ENCODE measurements at places on chromosomes 1 and 21.

- no peak for DNase-seq
These were observed 1.0 kb upstream of the CELA2A start for GRCh38 chr1:15455522-15455921.

DNA sequence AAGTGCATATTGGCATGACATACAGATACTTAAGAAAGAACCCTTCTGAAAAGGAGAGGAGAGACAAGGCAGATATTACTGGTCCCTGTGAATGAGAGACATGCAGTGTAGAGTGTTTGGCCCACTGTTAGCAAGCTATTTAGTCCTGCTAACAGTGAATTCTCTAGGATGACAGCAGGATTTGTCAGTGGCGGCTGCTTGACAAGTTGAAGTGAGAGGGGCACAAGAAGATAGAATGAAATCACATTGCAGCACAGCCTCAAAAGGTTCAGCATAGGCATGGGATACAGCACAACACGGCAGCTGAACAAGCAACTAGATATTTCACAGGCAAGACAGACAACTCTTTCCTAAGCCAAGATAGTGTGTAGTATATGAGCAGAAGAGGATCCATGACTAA lies 407.9 kb downstream of the PLA2G4A start:
- no peak for DNase-seq

DNA sequence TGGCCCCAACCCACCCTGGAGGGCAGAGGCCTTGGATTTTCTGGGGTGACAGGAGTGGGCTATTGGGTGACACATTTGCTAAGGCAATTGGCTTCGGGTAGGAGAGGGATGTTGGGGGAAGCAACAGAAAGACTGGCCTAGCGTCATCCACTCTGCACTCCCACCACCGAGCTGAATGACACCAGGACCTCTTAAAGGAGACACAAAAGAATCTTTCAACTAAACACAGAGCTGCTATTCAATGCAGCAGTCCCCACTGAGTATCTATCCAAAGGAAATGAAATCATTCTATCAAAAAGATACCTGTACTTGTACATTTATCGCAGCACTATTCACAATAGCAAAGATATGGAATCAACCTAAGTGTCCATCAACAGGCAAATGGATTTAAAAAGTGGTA lies 6.2 kb downstream of the TFF2 start:
- no peak for DNase-seq

DNA sequence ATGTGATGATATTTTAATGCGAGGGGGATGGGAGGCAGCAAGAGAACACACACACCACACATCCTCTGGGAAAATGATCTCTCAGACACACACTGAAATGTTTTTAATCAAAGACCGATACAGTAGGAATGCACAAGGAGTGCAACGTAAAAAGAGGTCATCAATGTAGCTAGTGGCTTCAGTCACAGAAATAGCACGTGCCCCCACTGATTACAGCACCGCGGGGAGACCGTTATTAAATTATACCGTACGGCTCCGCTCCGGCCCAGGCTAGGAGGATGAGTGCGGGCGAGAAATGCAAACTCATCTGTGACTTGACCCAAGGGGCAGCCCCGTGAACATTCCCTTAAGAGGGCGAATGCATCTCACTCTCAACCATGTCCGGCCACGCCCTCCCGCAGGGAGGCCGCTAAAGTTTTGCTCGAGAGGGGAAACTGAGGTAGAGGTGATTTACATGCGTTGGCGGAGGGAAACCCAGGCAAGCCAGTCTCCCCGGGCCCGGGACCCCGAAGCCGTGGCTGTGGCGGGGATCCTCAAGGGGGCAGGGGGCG lies 552 bp downstream of the UBR4 start:
- DNase-seq, result no peak

DNA sequence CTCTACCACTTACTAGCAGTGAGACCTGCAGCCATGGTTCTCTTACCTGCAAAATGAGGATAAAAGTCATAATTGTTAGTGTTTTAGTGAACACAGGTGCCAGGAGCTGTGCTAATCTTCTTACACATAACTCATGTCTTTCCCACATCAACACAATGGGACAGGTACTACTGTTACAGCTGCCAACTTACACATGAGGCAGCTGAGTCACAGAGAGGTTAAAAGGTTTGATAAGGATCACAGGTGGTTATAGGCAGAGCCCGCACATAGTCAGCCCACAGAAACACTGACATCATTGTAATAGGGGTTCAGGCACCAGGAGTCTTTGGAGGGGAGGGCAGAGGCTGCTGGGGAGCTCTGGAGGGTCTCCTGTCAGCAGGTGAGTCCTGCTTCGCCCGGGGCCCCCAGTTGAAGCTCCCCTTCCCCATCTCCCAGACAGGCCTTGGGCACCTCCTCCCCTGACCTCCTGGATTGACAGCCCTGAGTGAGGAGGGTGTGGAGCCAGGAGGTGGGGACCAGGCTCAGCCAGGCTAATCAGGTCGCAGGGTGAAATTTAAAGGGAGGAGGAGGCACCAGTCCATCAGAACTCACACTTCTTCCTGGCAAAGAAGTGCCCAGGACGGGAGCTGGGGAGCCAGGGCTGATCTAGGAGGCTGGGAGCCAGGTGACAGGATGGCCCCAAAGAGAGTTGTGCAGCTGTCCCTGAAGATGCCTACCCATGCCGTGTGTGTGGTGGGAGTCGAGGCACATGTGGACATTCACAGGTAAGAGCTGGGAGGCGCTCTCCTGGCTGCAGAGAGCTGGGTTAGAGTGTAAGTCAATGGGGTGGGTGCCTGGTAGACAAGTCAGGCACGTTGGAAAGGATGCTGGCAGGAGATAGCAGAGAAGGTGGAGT lies at the start of gene PADI1:
Gene PADI1 (plus strand): TSS at position 583 of the 895 bp plus-strand sequence. CDS start 90 bp downstream, at position 673.
- no peak for DNase-seq

DNA sequence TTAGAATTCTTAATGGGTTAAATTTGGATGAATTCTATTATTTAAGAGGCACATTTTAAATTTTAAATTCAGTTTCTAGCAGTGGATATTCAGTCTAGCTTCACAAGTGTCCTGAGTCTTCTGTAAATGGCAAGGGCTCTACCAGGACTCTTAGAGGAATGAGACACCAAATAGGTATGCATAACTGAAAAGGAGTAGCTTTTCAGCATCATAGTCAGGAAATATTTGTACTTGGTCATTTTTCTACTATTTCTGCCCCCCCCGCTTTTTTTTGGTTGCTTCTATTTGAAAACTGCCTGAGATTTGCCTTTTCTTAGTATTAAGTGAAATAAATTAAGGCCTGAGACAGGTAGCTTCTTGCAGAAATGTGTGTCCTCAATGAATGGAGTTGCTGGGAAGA lies 80.2 kb downstream of the MAST2 start:
- no peak for DNase-seq

- no peak for DNase-seq
These were observed 46.9 kb upstream of the ADARB1 start for GRCh38 chr21:45027241-45028196.

- no peak for DNase-seq
These were observed 140.0 kb downstream of the EDEM3 start for GRCh38 chr1:184614667-184615066.

DNA sequence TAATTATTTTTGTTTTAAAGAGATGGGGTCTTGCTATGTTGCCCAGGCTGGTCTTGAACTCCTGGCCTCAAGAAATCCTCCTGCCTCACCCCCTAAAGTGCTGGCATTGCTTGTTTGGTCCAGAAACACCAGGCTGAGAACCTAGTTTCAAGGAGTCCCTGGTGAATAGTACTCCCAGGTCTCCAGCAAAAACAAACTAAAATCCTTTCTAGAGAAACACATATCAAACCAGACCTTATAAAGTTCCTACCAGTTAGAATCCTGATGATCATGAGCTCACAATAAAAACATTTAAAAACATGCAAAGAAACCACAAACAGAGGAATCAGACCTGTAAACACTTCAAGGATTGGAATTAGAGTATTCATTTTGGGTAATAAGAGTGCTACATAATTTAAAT lies 34.4 kb upstream of the PADI1 start:
- DNase-seq, result no peak

GRCh38 chr1:81547261-81547911 lies 253.3 kb upstream of the ADGRL2 start:
- no peak for DNase-seq

DNA sequence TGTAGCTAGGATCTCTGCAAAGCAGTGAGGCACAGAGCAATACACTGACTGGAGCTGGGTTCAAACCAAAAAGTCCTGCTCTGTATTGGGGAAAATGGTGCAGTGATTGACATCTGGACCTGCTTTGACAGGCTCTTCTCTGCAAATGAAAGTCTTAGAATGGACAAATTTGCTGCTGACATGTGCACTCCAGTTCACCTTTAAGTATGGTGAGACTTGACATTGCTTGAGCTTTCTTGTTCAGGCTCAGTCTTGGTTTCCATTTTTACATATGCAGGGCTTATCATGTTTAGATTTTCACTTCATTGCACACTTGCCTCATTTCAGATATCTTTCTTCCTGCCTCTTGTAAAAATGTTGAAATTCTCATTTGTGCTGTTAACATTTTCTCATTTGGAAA lies 1655.0 kb downstream of the MRPL39 start:
- no peak for DNase-seq

DNA sequence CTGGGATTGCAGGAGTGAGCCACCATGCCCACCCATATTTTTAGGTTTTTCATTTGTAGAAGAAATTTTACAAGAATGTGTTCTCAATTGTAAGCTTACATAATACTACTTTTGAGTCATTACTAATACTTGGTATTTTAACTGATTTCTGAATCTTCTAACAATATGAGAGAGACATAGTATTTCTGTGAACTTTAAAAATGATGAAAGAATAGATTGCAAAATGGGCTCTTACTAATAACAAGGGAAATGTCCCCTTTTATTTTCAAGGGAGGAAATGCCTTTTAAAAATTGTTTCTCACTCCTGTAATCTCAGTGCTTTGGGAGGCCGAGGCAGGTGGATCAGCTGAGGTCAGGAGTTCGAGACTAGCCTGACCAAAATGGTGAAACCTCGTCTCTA lies 5.9 kb downstream of the AGO3 start:
- DNase-seq, result no peak

DNA sequence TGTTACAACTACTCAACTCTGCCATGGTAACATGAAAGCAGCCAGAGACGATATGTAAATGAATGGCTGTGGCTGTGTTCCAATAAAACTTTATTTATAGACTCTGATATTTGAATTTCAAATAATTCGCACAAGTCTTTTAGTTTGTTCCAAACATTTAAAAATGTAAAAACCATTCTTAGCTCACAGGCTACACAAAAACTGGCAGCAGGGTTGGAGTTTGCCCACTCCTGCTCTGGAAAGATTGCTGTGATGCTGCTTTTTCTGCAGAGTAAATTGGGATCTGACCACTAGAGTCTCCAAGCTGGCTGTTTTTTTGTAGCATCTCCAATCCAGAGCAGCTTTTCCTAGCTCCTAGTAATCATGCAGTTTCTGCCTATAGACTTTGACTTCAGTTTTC lies 157.5 kb downstream of the CHRM3 start:
- no peak for DNase-seq

GRCh38 chr1:115929881-115930280 lies 46.4 kb upstream of the SLC22A15 start:
- DNase-seq, result no peak

DNA sequence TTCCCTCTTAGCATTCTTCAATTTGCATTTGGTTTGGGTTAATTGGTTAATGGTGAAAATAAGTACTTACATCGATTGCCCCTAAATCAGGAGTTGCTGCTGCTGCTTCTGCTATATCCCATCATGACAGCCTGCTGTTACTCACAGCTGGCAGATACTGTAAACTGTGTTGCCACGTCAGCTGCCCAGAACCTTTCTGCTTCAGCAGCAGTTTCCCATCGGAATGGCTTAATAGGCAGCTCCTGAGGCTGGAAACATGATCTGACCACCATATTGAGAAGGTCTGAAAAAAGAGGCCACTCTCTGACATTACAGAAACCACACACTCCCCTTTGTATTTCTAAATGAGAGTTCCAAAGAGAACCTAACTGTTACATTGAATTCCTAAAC lies 14.3 kb upstream of the SEC16B start:
- no peak for DNase-seq

DNA sequence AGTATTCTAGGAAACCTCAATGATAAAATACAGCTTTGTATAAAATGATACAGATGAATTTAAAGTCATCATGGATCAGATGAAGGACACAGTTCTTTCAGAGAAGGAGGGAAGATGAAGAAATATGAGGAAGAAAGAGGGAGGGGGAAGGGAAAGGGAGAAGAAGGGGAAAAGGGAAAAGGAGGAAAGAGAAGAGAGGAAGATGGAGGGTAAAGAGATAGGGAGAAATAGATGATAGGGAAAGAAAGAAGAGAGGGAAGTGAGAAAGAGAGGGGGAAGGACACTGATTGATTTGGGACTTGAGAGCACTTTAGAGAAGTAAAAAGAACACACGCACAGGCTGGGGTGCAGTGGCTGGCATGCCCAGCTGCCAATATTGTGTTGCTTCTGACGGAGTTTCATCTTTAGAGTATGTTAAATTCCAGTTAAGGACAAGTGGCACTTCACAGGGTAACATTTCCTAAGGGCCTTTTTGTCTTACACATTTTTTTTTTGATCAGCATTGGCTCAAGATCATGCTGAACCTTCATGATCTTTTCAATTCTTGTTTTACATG lies 235.9 kb upstream of the DMRTA2 start:
- DNase-seq, result no peak

DNA sequence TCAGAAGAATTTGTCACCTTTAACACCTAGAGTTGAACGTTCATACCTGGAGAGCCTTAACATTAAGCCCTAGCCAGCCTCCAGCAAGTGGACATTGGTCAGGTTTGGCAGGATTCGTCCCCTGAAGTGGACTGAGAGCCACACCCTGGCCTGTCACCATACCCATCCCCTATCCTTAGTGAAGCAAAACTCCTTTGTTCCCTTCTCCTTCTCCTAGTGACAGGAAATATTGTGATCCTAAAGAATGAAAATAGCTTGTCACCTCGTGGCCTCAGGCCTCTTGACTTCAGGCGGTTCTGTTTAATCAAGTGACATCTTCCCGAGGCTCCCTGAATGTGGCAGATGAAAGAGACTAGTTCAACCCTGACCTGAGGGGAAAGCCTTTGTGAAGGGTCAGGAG lies 52.3 kb downstream of the UBE4B start:
- no peak for DNase-seq

All from CD4-positive, alpha-beta T cell treated with Interleukin-17A for 4 hours (primary cell).